ENCODE measurements at places on chromosomes 4 and X.

- peaks cover 15% of the 10 kb centered on the region for H3K27me3 ChIP-seq
- peaks cover 10% of the 10 kb centered on the region for H3K4me1 ChIP-seq
- no peak overlapping the region for H3K4me3 ChIP-seq
- DNase-seq = no peak
Measured at GRCh38 chr4:1052231-1052671, 40.8 kb downstream of the FGFRL1 start.

GRCh38 chr4:81069706-81070331 is 39.3 kb downstream of the BMP3 start:
- no peak overlapping the region for H3K4me3 ChIP-seq
- peaks cover 4% of the 10 kb centered on the region for H3K27me3 ChIP-seq
- no peaks in the 10 kb centered on the region for H3K4me1 ChIP-seq
- no peaks in the 10 kb centered on the region for H3K36me3 ChIP-seq
- DNase-seq = peak; percentile 73

- H3K4me3 ChIP-seq = no peak overlapping the region
- no peak overlapping the region for H3K27ac ChIP-seq
- no peaks in the 10 kb centered on the region for H3K27me3 ChIP-seq
- H3K4me1 ChIP-seq = no peaks in the 10 kb centered on the region
- H3K36me3 ChIP-seq = peaks cover 5% of the 10 kb centered on the region
Measured at GRCh38 chrX:2251211-2251610, 249.6 kb downstream of the DHRSX start.

DNA sequence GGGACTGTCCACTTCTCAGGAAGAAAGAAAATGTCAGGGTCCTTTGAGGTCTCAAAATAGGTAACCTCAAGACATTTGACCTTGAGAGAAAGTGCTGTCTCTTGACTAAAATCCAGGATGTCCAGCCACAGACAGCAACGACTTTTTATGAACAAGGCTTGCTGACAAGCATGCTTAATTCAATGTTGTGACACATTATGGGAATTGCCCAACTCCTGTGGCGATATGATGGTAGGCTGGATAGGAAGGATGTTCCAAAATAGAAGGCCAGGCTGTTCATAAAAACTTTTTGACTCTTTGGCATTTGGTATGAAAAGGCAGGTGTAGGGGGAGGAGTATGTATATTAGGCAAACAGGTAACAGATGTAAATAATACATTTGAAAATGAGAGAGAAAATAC is 50.8 kb upstream of the EDNRA start:
- no peaks in the 10 kb centered on the region for H3K36me3 ChIP-seq
- no peak for DNase-seq
- H3K4me1 ChIP-seq = no peaks in the 10 kb centered on the region
- H3K27ac ChIP-seq = no peak overlapping the region
- no peaks in the 10 kb centered on the region for H3K27me3 ChIP-seq
- no peak overlapping the region for H3K4me3 ChIP-seq

DNA sequence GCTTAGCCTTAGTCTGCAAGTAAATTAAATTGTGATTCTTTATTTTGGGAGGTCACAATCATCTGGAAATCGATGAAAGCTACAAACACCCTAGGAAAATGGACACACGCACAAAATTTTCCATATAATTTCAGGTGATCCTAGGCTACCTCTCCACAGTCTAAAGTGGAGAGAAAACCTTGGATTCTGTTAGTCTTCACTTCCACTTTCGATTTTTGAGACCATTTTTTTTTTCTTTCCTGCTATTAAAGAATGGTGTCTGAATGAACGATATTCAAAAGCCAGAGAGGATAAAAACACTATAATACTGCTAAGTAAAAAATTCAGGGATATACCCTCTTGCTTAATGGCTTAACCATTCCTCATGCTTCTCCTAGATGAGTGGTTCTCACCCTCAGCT is 1.7 kb downstream of the FBXL5 start:
- DNase-seq = no peak
- H3K4me3 ChIP-seq = peak overlapping the region; percentile 90
- no peaks in the 10 kb centered on the region for H3K27me3 ChIP-seq
- peak overlapping the region; percentile 90 for H3K27ac ChIP-seq

DNA sequence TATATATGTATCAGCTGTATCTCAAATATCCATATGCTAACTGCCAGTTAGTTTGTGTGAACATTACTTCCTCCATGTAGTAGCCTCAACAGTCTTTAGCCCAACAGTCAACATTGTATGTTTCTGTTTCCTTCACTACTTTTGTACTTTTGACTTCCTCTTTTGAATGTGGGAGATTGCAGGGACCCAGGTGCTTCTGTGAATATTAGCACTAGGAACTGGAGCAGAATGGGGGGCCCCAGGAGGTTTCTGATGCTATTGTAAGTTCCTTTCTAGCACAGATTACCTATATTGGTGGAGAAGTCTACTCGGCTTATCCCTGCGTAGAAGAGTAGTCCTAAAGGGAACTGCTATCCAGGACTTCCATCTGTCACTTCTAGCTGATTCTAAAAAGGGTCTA is 2.3 kb downstream of the PLAC8 start:
- DNase-seq = peak; percentile 58
- no peaks in the 10 kb centered on the region for H3K27me3 ChIP-seq

DNA sequence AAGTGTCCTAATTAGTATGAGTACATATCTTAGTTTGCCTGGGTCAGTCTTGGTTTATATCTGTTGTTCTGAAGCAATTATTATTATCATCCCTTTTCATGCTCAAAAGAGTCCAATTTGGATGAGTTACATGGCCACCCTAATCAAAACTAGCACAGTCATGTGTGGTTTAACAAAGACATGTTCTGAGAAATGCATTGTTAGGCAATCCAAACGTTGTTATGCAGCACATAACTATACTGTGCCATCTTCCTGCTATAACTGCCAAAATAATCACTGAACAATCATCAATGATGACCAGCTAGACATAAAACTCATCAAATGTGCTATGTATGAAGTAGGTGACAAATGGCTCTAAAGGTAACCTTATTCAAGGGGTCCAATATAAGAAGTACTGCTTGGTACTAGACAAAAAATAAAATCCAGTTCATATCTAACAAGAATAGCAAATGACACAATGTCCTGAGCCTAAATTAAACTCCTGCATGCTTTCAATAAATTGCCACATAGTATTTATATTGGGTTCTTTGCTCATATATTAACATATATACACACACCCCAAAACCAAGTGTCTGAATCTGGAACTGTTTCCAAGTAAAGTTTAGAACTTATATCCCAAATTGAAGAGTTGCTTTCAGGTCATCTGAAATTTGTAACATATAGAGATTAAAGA is 41.9 kb downstream of the CNOT6L start:
- H3K27me3 ChIP-seq = no peaks in the 10 kb centered on the region
- DNase-seq = no peak
- H3K4me3 ChIP-seq = no peak overlapping the region
- no peaks in the 10 kb centered on the region for H3K4me1 ChIP-seq
- H3K27ac ChIP-seq = no peak overlapping the region

DNA sequence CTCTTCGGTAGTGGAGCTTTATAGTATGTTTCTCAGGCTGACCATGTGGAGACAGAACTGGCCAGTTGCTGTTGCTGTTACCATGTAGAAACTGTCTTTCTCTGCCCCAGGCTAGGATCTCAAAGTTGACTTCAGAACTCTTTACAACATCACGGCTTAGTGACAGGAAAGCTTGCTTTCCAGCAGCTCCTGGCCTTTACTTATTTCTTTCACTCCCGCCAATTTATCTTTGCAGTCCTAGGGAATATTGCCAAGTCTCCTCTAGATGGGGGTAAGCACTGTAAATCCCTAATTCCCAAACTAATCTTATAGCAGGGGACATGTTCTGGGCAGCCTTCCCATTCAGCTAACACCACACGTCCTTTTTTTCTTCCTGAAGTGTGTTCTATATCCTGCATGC is 631.6 kb downstream of the SPRY1 start:
- no peaks in the 10 kb centered on the region for H3K36me3 ChIP-seq
- H3K27ac ChIP-seq = no peak overlapping the region
- H3K4me3 ChIP-seq = no peak overlapping the region
- DNase-seq = no peak

GRCh38 chr4:100960232-100960631 is 387.1 kb downstream of the PPP3CA start:
- H3K36me3 ChIP-seq = no peaks in the 10 kb centered on the region
- H3K27ac ChIP-seq = no peak overlapping the region
- no peaks in the 10 kb centered on the region for H3K27me3 ChIP-seq
- H3K4me1 ChIP-seq = no peaks in the 10 kb centered on the region
- DNase-seq = no peak
- H3K4me3 ChIP-seq = no peak overlapping the region

GRCh38 chrX:129798888-129799287 is 19.1 kb downstream of the SASH3 start:
- peak overlapping the region; percentile 68 for H3K27ac ChIP-seq
- no peak overlapping the region for H3K4me3 ChIP-seq
- DNase-seq = peak; percentile 59
- peaks cover 35% of the 10 kb centered on the region for H3K36me3 ChIP-seq
- peaks cover 20% of the 10 kb centered on the region for H3K4me1 ChIP-seq

DNA sequence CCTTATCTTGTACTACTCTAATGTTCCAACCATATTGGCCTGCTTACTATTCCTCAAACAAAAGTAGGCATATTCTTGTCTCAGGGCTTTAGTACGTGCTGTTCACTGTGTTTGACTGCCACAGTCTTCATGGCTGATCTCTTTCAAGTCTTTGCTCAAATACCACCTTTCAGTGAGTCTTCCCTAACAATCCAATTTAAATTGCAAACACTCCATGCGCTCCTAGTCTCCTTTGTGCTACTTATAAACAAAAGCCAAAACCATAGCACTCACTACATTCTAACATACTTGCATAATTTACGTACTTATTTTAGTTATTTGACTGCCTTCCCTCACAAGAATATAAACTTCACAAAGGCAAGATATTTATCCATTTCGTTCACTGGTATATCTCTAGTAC is 1.7 kb upstream of the ART3 start:
- H3K27ac ChIP-seq = no peak overlapping the region
- DNase-seq = no peak
- no peaks in the 10 kb centered on the region for H3K4me1 ChIP-seq
- H3K36me3 ChIP-seq = no peaks in the 10 kb centered on the region
- H3K4me3 ChIP-seq = no peak overlapping the region

DNA sequence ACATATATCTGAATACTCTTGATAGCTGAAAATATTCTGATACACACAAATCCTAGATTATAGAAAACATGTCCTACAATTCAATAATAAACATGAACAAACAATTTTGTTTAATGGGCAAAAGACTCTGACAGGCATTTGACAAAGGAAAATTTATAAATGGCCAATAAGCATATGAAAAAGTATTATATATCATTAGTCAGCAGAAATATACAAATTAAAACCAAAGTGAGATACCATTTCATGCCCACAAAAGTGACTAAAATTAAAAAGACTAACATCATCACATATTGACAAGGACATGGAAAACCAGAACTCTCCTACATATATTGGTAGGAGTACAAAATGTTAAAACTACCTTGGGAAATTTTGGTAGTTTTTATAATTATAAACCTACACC is 2.7 kb upstream of the MAPK10 start:
- no peaks in the 10 kb centered on the region for H3K36me3 ChIP-seq
- H3K27ac ChIP-seq = no peak overlapping the region
- H3K4me3 ChIP-seq = no peak overlapping the region
- DNase-seq = no peak
- peaks cover 16% of the 10 kb centered on the region for H3K4me1 ChIP-seq
- peaks cover 4% of the 10 kb centered on the region for H3K27me3 ChIP-seq

- H3K36me3 ChIP-seq = no peaks in the 10 kb centered on the region
- no peak overlapping the region for H3K4me3 ChIP-seq
- no peak overlapping the region for H3K27ac ChIP-seq
- no peaks in the 10 kb centered on the region for H3K4me1 ChIP-seq
Measured at GRCh38 chr4:182384631-182385091, 141.5 kb downstream of the TENM3 start.

DNA sequence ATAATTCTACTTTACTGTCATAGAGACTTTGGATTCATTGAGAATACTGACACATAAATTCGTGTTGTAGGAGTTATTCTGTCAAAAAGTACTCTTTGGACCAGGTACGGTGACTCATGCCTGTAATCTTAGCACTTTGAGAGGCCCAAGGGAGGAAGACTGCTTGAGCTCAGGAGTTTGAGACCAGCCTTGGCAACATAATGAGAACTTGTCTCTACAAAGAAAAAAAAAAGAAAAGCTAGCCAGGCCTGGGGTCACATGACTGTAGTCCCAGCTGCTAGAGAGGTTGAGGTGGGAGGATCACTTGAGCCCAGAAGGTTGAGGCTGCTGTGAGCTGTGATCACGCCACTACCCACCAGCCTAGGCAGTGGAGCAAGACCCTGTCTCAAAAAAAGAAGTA is 54.9 kb downstream of the WDR19 start:
- DNase-seq = no peak
- H3K4me1 ChIP-seq = no peaks in the 10 kb centered on the region
- no peak overlapping the region for H3K27ac ChIP-seq

DNA sequence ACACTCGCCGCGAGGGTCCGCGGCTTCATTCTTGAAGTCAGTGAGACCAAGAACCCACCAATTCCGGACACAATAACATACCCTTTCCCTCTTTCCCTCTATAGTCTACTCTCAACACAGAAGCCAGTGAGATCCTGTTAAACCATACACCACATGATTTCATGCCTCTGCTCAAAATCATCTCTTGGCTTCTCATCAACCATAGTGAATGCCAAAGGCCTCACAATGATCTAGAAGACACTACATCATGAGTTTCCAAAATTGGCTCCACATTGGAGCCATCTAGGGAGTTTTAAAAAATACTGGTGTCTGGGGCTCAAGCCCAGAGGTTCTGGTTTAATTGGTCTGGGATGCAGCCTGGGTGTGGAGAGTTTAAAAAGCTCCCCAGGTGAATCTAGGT is 124.5 kb downstream of the EFNB1 start:
- no peak overlapping the region for H3K4me3 ChIP-seq
- no peak overlapping the region for H3K27ac ChIP-seq
- H3K4me1 ChIP-seq = no peaks in the 10 kb centered on the region
- no peaks in the 10 kb centered on the region for H3K27me3 ChIP-seq

DNA sequence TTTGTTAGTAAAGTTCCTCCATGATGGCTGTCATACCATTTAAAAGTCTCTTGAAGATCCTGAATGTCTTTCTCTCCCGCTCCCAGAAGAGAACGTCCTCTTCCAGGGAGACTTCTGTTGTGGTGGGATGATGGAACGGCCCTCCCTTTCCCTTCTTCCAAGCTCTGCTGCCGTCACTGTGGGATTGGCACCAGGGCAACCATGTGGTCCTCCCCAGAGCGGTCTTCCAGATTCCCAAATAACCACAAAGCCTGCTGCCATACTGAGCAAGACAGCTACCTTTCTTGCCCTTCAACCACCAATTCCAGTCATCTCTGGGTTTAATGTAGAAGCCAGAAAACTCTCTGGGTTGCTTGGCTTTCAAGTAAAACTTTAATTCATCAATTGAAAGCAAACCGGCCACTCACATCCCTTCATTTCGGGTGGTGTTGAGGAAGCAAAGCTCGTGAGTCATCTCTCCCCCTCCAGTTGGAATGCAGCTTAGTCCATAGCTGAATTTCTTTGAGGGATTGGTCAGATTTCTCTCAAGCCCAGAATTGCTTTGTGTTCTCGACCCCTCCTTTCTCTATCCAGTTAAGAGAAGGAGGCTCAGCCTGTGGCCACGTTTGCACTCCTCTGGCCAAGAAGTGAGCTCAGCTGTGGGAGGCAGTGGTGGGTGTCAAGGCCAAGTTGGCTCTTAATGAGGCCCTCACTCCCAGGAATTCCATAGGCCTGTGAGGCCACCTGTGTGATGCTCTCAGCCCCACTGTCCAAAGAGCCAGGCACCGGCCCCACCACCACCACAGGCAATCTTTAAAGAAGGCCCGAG is 36.9 kb downstream of the FHDC1 start:
- H3K4me3 ChIP-seq = no peak overlapping the region
- no peaks in the 10 kb centered on the region for H3K27me3 ChIP-seq
- no peak overlapping the region for H3K27ac ChIP-seq
- H3K36me3 ChIP-seq = no peaks in the 10 kb centered on the region
